Spinal cord (tissue), 10 donors: ENCODE measurements at places on chromosomes 16 and 17.

DNA sequence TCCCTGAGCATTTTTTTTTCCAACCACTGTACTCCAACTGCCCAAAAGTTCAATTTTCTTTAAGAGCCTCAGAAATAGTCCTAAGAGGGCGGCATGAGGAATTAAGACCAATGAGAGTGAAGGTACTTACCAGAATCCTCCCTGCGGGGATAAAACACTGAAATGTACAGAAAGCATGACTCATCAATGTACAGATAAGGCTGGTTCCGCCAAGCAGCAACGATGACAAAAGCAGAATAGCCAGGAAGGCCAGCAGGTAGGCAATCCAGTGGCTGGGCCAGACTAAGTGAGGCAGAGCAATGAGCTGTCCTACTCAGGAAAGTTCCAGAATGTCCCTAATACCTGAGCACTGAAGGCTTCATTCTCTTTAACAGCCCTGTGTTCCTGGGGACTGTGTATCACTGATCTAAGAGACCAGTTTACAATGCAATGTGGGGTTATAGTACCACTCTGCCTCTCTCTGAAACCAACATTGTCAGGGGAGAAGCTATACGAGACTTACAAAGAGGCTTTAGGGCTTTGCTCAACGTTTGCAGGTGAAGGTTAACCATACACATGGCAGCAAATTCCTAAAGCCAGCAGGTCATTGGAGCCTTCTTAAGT is 11.0 kb upstream of the GPR139 start:
- no peak for DNase-seq

- DNase-seq: no peak
Measured at GRCh38 chr17:76437467-76438402, 15.2 kb downstream of the UBE2O start.

DNA sequence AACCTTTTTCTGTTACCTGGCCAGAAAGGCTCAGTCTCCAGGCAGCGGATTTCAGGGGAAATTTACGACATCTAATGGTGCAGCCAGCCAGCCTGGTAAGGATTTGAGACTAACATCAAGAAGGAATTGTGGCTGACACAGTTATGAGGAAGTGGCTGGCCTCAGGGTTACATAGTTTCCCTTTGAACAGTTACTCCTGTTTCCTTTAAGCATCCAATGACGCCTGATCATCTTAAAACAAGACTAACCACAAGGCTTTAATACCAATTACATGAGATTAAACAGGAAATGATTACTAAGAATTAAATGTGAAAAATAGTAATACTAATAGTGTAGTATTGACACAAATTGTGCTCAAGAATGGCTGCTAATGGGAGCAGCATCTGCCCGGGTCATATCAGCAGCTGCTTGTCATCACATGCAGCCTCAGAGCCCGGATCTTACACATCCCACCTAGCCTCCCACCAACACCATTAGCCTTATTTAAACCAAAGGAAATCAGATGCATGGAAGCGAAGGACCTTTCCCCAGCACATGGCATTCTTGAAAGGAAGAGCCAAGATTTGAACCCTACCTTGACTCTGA is 431.8 kb downstream of the PMP22 start:
- DNase-seq: no peak

GRCh38 chr16:22063888-22064467 is 28.4 kb upstream of the VWA3A start:
- no peak for DNase-seq

- no peak for DNase-seq
Measured at GRCh38 chr17:76354747-76355310, 1.1 kb upstream of the PRPSAP1 start.

DNA sequence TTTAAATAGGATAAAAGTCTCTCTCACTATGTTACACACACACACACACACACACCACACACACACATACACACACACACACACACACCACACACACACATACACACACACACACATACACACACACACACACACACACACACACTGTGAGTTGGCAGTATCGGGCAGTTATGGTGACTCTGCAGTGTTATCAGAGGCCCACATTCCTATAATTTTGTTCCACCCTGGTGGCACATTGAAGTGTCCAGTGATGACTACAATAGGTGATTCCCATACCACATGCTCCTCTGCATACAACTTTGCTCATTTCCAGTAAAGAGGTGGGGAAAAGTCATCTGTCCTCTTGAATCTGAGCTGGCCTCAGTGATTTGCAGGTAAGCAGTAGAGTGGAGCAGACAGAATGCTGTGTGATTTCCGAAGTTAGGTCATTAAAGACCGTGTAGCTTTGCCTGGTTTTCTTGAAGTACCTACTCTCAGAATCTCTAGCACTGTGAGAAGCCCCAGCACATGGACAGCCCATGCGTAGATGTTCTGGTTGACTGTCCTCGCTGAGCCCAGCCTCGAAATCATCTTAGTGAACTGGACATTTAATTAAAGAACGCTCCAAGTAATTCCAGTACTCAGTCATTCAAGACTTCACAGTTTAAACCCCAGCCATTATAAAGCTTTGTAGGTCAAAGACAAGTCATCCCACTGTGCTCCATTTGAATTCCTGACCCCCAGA is 836.6 kb upstream of the SOX9 start:
- DNase-seq: no peak

GRCh38 chr17:29874931-29875596 is 55.0 kb downstream of the SSH2 start:
- DNase-seq: no peak

GRCh38 chr17:62949036-62949435 is 17.0 kb upstream of the TANC2 start:
- DNase-seq: no peak

- no peak for DNase-seq
Measured at GRCh38 chr16:87129771-87130170, 187.4 kb downstream of the C16orf95 start.

GRCh38 chr16:85850344-85850880 is 48.5 kb upstream of the IRF8 start:
- no peak for DNase-seq

DNA sequence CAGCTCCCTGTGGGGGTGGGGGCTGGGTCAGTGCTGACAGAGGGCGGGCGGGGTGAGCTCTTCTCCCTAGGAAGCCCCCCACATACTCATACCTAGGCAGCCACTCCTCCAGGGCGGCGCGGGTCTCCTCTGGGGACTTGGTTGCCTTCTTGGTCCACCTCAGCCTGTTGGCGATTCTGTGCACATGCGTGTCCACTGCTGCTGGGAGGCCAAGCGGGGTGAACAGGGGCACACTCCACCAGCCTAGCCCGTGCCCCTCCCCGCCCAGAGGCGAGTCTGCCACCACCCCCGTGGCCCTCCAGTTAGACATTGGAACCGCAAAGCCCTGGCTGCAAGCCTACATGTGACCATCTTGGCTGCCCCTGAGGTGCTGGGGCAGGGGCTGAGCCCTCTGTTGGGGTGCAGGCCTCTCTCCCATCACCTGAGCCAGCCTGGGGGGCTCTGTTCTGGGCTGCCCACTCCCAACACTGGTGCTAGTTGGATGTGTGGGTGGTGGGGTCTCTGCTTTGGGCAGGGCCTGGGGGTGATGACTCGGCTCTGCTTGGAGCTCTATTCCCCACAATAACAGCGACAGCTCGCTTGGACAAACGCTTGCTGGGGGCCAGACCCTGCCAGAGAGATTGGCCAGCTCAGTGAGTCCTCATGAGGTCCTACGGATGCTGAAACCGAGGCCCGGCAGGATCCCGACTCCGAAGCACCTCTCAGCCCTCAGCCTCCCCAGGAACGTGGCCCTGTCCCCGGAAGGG is 7.4 kb downstream of the NTHL1 start:
- no peak for DNase-seq

DNA sequence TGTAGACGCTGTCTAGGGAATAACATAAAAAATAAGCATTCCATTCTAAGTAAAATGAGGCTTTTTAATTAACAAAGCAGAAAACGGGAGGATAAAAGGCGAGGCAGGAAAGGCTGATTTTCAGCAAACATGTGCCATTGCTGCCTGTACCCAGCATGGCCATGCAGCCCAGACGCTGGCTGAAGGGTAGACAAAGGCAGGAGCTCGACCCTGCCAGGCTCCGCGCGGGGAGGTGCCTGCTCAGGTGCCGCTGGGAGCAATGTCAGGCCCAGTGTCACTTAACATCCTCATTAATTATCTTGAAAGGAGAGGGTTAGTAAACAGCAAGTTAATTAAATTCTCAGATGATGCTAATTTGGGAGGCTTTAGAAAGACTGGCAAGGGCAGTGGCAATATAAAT is 136.0 kb downstream of the ZFHX3 start:
- no peak for DNase-seq

DNA sequence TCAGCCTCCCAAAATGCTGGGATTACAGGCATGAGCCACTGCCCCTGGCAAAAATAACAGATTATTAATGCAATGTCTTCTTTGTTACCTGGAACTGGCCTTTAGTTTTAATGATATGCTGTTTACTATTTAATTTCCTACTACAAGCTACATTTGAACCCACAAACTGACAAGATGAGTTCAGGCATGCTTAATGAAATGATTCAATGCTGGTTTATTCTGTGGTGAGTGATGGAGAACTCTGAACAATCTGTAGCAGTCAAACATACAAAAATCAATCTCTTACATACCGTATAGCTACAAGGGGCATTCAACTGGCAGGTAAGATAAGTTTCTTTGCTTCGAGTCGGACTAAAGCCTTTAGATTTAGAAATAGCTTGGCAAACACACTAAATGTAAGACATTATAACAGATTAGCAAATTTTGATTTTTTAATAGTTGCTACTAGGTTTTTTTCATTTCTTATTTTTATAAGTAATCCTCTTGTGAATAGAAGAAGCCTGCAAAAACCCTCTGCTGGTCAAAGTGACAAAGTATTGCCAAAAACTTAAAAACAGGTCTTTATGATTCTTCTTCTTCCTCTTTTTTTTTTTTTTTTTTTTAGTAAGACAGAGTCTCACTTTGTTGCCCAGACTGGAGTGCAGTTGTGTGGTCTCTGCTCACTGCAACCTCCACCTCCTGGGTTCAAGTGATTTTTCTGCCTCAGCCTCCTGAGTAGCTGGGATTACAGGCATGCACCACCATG is 138.5 kb downstream of the SSH2 start:
- no peak for DNase-seq

DNA sequence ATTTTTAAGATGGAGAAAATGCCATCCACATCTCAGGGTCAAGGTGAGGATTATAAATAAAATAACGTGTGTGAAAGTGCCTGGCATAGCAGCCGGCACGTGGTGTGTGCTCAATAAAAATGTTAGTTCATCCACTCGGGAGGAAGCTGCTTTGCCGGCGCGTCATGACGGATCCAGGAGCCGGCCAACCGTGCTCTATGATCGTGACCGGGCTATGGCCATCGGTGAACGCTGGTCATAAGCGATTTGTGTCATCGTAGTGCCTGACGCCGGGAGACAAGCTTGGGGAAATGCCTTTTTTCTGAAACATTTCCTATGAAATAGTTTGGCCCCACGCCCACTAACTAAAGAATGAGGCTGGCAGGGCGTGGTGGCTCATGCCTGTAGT is 74.0 kb downstream of the CMC2 start:
- no peak for DNase-seq
